ENCODE measurements at places on chromosomes 16 and 17. TPM values are rescaled to one million over a fixed set of nuclear protein-coding genes. Genes with fewer than 3 reads are reported as not detected.

DNA sequence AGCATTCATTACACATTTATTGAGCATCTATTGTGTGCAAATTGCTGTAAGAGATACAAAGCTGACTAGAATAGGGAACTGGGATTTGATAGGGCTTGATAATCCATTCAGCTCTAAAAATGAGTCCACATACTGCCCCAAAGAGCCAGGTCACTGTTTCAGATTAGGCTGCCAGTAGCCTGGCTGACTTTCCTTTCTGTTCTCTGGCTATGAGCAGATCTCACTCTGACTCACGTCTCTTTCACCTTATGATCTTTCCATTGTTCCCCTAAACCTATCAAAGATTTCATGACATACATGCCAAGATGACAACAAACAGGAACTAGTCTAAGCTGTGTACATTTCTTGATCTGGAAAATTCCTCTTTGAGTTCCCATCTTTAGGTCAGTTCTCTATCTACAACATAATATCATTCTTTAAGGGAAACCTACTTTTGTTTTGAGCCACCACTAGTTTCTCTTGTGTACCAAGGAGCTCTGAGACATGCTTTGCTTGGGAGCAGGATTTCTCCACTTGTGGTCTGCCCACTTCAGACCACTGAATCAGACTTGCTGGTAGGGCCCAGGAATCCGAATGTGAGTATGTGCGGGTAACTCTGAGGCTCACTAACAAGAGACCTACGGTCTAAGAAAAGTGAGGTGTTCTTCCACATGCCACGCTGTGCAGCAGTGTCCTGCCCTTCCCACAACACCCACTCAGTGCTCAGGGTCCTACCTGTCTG lies 40.9 kb upstream of the ICAM2 start:
- H3K27ac ChIP-seq = no peak overlapping the region
- no peaks in the 10 kb centered on the region for H3K27me3 ChIP-seq
- DNase-seq = no peak
- H3K36me3 ChIP-seq = peaks cover 35% of the 10 kb centered on the region
- H3K4me1 ChIP-seq = peaks cover 6% of the 10 kb centered on the region

GRCh38 chr17:61451538-61452300 lies 503 bp upstream of the TBX4 start:
- H3K4me1 ChIP-seq = peaks cover 8% of the 10 kb centered on the region
- peaks cover 9% of the 10 kb centered on the region for H3K36me3 ChIP-seq
- H3K27ac ChIP-seq = no peak overlapping the region
- no peak for DNase-seq

DNA sequence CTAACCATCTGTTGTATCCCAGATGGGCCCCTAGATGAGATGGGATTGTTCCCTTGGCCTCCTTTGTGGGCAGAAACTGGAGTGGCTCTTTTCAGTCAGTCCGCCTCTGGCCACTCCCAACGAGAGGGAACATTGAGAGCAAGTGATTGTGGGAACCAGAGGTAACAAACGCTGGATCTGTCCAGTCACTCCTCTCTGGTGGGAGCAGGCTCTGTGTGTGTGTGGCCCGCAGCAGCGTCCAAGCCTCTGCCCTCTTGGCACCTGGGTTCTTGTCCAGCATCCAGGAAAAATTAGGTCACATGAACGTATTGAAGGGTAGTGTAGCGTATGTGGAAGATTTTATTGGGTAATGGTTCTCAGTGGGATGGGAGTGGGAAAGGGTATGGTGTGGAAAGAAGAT lies 101.9 kb upstream of the COX10 start:
- no peaks in the 10 kb centered on the region for H3K36me3 ChIP-seq
- H3K4me1 ChIP-seq = no peaks in the 10 kb centered on the region
- DNase-seq = no peak
- H3K27me3 ChIP-seq = no peaks in the 10 kb centered on the region

GRCh38 chr17:27442702-27443101 lies 13.5 kb upstream of the KSR1 start:
- H3K36me3 ChIP-seq = no peaks in the 10 kb centered on the region
- peaks cover 23% of the 10 kb centered on the region for H3K4me1 ChIP-seq
- DNase-seq = no peak
- no peaks in the 10 kb centered on the region for H3K27me3 ChIP-seq

DNA sequence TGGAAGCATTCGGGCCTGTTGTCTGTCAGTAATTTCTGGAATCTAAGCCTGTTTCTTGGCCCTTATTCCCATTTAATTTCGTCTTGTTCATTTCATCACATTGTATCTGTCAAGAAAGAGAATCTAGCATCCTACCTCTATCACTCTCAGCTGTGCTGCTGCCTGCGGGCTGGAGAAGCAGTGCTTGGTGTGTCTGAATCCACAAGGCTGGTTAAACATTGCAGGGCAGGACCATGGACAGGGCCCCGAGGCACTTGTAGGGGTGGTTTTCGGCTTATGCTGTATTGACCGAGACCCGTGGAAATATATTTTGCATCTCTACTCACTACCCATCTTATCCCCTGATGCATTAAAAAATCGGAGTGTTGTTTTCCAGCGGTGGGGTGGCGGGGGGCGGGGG lies 3.1 kb downstream of the RAB11FIP4 start:
- peaks cover 13% of the 10 kb centered on the region for H3K4me1 ChIP-seq
- no peaks in the 10 kb centered on the region for H3K36me3 ChIP-seq
- peaks cover 19% of the 10 kb centered on the region for H3K27me3 ChIP-seq
- no peak overlapping the region for H3K4me3 ChIP-seq

DNA sequence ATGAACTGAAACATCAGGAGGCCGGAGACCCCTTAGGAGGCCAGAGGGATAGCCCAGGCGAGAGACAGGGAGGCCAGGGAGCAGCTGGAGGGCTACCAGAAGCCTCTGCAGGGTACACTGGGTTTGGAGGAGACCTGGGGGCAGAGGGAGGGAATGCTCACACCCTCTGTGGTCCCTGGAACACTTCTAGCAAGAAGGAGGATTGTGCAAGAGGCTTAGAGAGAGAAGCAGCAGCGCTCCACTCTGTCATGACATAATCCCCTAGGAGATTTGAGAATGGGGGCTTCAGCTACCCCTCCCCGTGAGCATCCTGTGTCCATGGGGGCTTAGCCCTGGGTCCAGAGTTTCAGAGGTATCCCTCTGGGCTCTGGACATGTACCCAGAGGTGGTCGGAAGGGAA lies 15.8 kb downstream of the GPR142 start:
- peaks cover 24% of the 10 kb centered on the region for H3K4me1 ChIP-seq
- no peaks in the 10 kb centered on the region for H3K36me3 ChIP-seq
- H3K27me3 ChIP-seq = peaks cover 5% of the 10 kb centered on the region
- no peak overlapping the region for H3K27ac ChIP-seq
- no peak for DNase-seq

GRCh38 chr16:51144203-51144602 lies 6.9 kb downstream of the SALL1 start:
- H3K27me3 ChIP-seq = peaks cover 69% of the 10 kb centered on the region
- no peak overlapping the region for H3K4me3 ChIP-seq
- H3K4me1 ChIP-seq = peaks cover 3% of the 10 kb centered on the region

DNA sequence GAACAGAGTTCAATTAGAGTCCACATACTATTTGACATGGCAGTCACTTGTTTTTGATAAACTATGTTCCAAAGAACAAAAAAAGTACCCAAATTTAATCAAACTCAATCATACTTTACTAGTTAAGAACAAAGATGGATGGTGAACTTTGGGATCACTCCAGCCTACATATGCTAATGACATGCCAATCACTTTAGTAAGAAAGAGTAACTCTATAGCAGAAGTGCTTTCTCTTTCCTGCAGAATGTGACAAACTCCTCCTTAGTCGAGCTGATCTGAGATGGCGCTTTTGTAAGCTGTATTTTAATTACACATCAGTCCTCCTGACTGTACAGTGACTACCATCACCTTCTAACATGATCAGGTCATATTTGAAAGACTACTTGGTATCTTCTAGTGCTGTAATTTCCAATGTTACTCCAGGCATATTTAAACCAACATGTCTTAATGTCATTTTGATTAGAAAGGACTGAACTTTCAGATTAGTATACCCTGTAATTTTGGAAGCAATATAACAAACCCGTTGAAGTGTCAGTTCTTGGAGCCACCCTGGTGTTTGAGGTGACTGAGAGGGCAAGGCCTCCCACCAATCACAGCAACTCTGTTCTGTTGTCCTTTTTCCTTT lies 4.1 kb downstream of the NETO2 start:
- H3K27me3 ChIP-seq = no peaks in the 10 kb centered on the region
- H3K36me3 ChIP-seq = no peaks in the 10 kb centered on the region
- H3K4me3 ChIP-seq = no peak overlapping the region
- no peak overlapping the region for H3K27ac ChIP-seq
- DNase-seq = no peak
- H3K4me1 ChIP-seq = peaks cover 13% of the 10 kb centered on the region

DNA sequence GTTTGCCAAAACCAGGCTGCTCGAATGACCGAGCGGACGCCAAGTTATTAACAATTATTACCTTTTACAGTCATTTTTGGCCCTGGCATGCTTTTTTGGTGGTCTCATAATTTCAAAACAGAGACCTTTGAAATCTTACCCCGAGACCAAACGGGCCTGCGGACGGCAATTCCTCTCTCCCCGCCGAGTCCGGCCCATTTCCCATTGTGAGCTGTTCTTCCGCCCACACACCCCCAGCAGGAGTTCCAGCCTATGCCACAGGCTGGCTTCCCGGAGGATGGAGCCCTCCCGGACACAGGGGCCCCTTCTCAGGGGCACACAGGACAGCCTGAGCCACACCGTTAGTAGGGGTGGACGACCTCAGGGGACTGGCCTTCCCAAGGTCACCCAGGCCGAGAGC lies 130.7 kb downstream of the C16orf95 start:
- H3K4me3 ChIP-seq = no peak overlapping the region
- peak overlapping the region; percentile 34 for H3K27ac ChIP-seq
- no peaks in the 10 kb centered on the region for H3K36me3 ChIP-seq
- H3K4me1 ChIP-seq = peaks cover 30% of the 10 kb centered on the region

DNA sequence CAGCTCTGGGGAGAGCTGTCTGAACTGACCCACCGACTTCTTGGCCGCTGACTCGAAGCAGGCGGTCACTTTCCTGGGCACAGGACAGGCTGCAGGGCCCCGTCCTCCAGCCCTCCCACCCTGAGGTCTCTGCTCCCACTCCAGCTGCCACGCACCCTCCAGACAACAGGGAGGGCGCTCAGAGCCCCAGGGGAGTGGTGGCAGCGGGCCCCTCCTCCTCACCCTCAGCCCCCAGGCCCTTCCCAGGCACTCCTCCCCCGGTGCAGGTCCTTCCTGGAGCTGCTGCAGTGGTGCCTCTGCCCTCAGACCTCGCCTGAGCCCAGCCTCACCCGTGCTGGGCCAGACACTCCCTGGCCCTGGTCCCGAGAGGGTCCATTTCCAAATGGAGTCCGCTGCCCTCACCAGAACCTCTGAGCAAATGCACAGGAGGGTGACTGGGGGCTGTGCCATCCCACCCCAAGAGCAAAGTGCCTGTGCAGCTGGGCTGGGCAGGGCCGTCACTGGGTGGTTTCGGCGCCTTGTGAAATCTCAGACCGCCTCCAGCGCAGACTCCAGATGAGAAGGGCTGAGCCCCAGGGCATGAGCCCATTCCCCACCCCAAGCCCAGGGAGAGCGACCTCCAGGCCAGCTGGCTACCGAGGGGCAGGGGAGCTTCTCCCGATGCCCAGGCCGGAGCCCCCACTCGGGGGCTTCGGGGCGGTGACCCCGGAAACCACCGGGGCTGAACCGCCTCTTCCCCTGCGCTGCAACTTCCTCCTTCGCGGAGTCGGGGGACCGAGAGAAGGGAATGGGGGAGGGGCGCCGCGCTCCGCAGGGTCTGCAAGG lies 717 bp downstream of the CYBA start:
- H3K4me3 ChIP-seq = peak overlapping the region; percentile 66
- H3K27ac ChIP-seq = peak overlapping the region; percentile 49
- H3K36me3 ChIP-seq = peaks cover 6% of the 10 kb centered on the region
- peaks cover 15% of the 10 kb centered on the region for H3K4me1 ChIP-seq

DNA sequence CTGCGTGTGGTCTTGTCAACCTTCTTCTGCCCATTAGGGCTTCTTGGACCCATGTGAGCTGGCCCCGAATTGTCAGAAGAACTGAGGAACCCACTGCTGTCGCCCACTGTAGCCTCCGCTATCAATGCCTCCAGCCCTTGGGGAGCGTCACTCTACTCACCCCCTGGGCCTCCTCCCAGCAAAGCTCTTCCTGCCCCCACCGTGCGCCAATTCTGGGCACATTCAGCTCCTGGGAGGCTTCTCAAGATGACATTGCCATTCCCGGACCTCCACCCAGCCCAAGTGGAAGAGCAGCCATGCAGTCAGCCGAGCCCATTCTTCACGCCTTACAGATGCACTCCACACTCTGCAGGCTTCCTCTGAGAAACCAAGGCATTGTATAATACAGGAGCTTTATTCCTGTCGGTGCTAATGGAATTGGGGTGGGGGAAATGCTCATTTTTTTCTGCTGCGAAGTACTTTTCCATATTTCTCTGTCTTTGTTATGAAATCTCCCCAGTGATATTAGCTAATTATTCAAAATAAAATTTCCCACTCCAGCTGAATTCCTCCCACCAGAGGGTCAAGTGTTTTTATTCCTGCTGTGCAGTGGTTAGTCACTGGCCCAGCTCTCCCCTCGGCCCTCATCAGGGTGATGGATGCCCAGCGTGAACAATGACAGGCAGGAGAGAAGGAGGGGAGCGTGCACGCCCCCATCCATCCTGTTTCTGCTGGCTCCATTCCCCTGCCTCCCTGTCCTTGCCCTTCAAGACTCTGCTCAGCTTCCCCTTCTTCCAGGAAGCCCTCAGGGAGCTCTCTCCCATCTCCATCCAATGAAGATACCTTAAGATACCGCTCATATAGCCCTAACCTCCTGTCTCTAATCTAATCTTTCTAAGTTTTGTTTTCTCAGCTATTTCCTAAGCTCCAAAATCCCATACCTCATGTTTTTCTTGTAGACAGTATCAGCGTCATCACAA lies 87.7 kb downstream of the C16orf95 start:
- peak overlapping the region; percentile 95 for H3K27ac ChIP-seq
- H3K36me3 ChIP-seq = peaks cover 5% of the 10 kb centered on the region
- peak overlapping the region; percentile 24 for H3K4me3 ChIP-seq
- no peaks in the 10 kb centered on the region for H3K27me3 ChIP-seq
- no peak for DNase-seq

- no peaks in the 10 kb centered on the region for H3K27me3 ChIP-seq
- H3K4me3 ChIP-seq = no peak overlapping the region
- DNase-seq = peak; percentile 57
- H3K36me3 ChIP-seq = peaks cover 18% of the 10 kb centered on the region
- no peak overlapping the region for H3K27ac ChIP-seq
- H3K4me1 ChIP-seq = peaks cover 3% of the 10 kb centered on the region
Observed at GRCh38 chr17:77495575-77495974, 354.8 kb downstream of the SEC14L1 start.

DNA sequence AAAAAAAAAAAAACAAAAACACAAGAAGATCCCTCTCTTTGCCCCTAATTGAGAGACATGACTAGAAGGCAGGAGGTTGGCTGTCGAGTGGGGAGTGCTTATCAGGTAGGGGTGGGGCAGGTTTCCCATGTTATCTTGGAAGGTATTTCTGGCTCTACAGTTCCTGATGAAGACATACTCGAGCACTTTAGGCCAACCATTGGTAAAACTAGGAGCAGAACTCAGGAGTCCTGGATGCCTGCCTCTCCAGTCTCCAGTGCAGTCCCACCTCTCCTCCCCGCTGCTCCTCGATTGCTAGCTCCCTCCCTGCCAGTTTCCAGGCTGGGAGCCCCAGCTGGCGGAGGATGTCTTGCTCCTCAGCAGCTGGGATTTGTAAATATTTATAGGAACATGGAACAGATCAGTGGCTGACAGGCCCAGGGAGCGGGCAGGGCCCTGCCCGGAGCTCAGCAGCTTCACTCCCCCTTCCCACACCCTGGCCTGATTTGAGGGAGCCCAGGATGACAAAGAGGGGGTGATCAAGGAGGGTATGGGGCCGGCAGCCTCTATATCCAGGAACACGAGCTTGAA lies 11.4 kb upstream of the C1QL1 start:
- H3K4me1 ChIP-seq = peaks cover 3% of the 10 kb centered on the region
- H3K36me3 ChIP-seq = no peaks in the 10 kb centered on the region
- peaks cover 12% of the 10 kb centered on the region for H3K27me3 ChIP-seq
- no peak overlapping the region for H3K27ac ChIP-seq
- no peak overlapping the region for H3K4me3 ChIP-seq

The ANKRD40CL gene
- total RNA-seq = not detected

The MIEF2 gene
- 9.5 TPM for total RNA-seq

The NT5M gene
- 3.5 TPM for total RNA-seq

Measured in chondrocyte (in vitro differentiated cells).